Natural killer cell treated with Interleukin-12 subunit alpha and Interleukin-12 subunit beta and Interleukin-15 and Interleukin-18, amount 100 ng/mL, for 72 hours (primary cell): ENCODE measurements at places on chromosomes 7 and 10.

DNA sequence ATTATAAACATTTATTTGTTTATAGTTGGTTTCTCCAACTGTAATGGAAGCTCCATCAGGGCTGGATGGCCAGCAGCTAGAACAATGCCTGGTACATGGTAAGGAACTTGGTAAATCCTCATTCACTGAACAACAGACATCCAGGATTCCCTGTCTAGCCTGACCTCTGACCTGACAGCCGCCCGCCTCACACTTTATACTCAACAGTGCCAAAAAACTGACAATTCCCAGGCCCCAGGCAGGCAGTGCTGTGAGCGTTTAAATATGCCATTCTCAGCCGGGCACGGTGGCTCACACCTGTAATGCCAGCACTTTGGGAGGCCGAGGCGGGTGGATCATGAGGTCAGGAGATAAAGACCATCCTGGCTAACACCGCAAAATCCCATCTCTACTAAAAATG lies 55.9 kb downstream of the RSU1 start:
- DNase-seq: no peak

DNA sequence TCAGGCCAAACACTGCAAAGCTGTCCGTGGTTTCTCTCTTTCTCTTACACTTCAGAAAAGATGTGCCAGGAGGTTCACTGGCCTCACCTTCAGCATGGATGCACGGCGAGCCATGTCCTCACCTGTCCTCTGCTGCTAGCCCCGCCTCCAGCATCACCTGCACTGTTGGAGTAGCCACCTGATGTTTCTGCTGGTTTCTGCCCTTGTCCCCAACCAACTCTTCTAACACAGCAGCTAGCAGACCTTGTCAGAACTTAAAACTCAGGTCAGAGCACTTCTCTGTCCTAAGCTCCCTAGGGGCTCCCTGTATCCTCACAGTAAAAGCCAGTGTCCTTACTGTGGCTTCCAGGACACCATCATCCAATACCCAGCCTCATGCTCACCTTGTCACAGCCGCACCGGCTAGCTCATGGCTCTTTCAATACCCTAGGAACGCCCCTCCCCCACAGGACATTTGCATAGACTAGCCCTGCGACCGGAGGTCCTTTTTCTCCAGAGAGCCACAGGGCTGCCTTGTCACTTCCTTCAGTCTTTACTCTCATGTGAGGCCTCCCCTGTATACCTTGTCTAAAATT lies 15.2 kb downstream of the PALD1 start:
- peak; percentile 80 for DNase-seq

DNA sequence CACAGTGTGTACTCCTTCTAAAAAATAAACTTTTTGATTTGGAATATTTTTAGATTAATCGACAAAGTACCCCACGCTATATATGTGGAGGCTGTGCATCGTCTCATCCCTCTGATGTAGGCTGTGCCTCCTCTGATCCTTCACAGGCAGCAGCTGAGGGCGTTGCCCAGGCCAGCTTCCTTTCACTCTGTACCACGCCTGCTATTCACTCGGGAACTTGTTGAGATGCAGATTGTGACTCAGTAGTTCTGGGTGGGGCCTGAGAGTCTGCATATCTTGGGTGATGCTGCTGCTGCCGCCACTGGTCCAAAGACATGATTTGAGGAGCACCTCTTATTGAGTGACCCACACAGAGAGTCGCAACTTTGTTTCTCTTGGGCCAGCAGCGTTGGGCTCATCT lies 7.9 kb upstream of the C10orf120 start:
- no peak for DNase-seq

- DNase-seq: no peak
These were observed 177.9 kb downstream of the SKAP2 start for GRCh38 chr7:26686448-26686981.

- no peak for DNase-seq
These were observed 138.3 kb downstream of the DYNC2I1 start for GRCh38 chr7:158994687-158995086.

DNA sequence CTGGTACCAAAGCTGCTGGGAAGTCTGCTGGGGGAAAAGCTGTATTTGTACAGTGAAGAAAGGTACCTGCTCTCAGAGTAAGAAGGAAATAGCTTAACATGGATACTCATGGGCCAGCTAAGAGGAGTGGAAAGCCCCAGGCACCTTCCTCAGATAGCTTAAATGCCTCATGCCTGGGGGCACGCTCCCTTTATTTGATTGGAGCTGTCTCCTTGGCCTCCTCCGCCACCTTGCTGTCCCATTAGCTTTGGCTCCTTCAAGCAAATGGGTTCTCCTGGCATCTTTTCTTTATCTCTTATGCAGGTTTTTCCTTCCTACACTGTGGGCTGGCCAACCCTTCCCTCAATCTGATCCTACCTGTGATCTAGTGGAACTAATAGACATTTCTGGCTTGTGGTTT lies 318.5 kb downstream of the SH2D4B start:
- no peak for DNase-seq
